Activated T-helper 1 cell treated with anti-CD3 and anti-CD28 coated beads, Interleukin-2, amount 50 U/mL, for 16 hours (primary cell): ENCODE measurements at places on chromosomes 4 and X.

- DNase-seq, result no peak
Observed at GRCh38 chrX:68694435-68695205, 47.2 kb downstream of the STARD8 start.

- DNase-seq, result no peak
Observed at GRCh38 chr4:120155287-120155686, 88.6 kb upstream of the MAD2L1 start.

- no peak for DNase-seq
Observed at GRCh38 chrX:100606753-100607152, 22.0 kb downstream of the TNMD start.

GRCh38 chr4:676871-677235 is 2.5 kb downstream of the MYL5 start:
- DNase-seq, result no peak

DNA sequence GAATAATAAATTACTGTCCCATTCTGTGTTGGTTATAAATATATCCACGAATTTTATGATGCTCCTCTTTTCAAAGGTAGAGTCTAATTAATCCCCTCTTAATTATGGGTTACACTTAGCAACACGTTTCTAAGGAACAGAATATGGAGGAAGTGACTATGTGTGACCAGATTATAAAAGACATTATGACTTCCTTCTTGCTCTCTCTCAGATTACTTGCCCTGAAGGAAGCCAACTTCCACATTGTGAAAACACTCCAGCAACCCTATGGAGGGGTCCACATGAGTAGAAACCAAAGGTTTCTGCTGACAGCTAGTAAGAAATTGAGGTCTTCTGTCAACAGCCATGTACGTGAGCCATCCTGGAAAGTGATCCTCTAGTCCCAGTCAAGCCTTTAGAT is 59.3 kb downstream of the WDFY3 start:
- no peak for DNase-seq

- DNase-seq, result no peak
Observed at GRCh38 chrX:54826598-54826997, 19.1 kb downstream of the MAGED2 start.

DNA sequence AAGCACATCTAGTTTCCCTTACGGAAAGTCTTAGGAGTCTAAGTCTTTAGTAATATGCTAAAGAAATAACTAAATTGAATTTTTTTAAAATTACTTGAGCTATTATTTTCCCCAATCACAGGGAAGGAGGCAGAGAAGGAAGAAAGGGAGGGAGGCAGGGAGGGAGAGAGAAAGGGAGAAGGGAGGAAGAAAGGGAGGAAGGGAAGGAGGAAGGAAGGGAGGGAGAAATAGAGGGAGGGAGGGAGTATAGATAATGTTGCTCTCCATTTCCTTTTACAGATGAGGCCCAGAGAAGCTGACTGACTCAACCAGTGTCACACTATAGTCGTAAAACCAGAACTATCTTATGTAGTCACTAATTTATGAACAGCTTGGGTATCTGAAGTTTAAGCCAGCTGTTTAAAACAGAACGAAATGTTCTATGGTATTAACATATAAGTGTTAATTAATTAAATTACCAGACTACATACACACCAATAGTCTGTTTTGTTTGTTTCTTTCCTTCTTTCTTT is 14.6 kb downstream of the SH3RF1 start:
- no peak for DNase-seq

- DNase-seq, result no peak
Observed at GRCh38 chrX:72308566-72309296, 3.0 kb upstream of the CITED1 start.

GRCh38 chr4:101292214-101292613 is 55.1 kb downstream of the PPP3CA start:
- DNase-seq, result no peak

- DNase-seq, result no peak
Observed at GRCh38 chrX:55008571-55009358, 8.6 kb downstream of the APEX2 start.

- DNase-seq, result no peak
Observed at GRCh38 chr4:38605181-38605752, 58.7 kb upstream of the KLF3 start.

GRCh38 chr4:87093443-87094123 is 126.8 kb downstream of the KLHL8 start:
- DNase-seq, result no peak

GRCh38 chr4:5446595-5447226 is 261.6 kb downstream of the EVC2 start:
- no peak for DNase-seq

GRCh38 chr4:94690851-94691254 is 66.9 kb upstream of the BMPR1B start:
- no peak for DNase-seq

DNA sequence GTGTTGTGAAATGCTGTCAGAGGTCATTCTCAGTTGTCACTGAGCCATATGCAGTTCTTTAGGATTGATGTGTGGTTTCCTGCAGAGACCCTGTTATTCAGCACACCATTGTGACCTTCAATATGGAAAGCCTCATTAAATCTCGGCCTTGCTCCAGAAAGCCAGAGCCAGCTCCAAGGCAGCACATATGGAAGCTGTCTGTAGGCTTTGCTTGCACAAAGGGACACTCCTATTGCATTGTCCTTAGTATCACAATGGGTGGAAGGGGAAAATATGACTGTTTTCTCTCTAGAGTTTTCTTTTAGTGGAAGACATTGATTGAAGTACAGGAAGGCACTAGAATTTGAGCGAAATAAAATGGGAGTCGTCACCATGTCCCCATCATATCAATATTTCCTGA is 179.0 kb downstream of the CEP135 start:
- DNase-seq, result no peak

DNA sequence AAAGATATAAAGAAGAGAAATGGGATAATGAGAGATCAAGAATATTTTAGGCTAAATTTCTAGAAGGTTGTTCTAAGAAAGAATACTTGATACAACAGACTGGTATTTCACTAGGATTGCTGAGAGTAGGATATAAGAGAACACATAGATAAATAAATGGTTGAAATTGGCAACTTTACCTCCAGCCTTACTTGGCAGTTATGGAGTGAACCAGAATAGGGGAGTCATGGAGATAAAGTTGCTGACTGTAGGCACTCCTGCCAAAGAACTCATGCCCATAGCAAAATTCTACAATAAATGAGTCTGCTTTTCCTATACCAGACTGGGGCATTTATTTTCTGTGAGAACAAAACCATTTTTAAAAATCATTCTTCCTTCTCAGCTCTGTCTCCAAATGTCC is 26.4 kb upstream of the MMRN1 start:
- DNase-seq, result no peak

DNA sequence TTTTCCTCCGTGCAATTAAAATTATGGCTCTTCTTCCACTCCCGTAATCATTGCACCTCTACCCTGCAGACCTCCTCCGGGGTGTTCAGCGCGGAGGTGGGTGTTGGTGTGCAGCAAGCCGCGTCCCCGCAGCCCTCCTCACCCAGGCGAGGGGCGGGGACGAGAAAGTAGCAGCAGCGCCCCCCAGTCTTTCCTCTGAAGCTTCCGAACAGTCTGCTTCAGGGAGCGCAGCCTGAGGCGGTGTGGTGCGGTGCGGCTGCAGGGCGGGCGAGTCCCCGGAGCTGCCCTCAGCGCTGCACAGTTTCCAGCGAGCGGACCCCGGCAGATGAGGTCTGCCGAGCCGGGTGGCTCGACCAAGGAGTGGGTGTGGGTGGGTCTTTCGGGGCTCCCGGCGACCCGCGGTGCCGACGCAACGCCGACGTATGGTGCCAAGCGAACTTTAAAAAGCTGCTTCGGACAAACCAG is at the start of gene FRAS1:
FRAS1 (plus strand) TSS at position 189 of the 465 bp plus-strand sequence. CDS start 687 bp downstream, outside the sequence.
- no peak for DNase-seq
